ENCODE measurements at places on chromosomes 12 and 14. TPM values are rescaled to one million over a fixed set of nuclear protein-coding genes. Genes with fewer than 3 reads are reported as not detected.
A peak's percentile ranks its signal among the peaks of the same experiment; 100 is the strongest.

The TEP1 gene
- polyA plus RNA-seq = 19.0 TPM

The NR4A1 gene
- 293 TPM for polyA plus RNA-seq

The HOXC10 gene
- polyA plus RNA-seq = 0.41 TPM

The KRT82 gene
- polyA plus RNA-seq = not detected

The TMEM63C gene
- 0.88 TPM for polyA plus RNA-seq

The CAPS2 gene
- polyA plus RNA-seq = 8.4 TPM

The KLRC4 gene
- 0.21 TPM for polyA plus RNA-seq

The DPPA3 gene
- polyA plus RNA-seq = not detected

GRCh38 chr12:42589465-42590329 is at the start of gene PRICKLE1:
Gene PRICKLE1, minus strand, starts transcription at chr12:42589746. Its CDS starts 117,230 bp downstream, at chr12:42472516.
- peak; percentile 74 for DNase-seq

- DNase-seq = no peak
Measured at GRCh38 chr12:109567967-109568366, 5.3 kb downstream of the MMAB start.

DNA sequence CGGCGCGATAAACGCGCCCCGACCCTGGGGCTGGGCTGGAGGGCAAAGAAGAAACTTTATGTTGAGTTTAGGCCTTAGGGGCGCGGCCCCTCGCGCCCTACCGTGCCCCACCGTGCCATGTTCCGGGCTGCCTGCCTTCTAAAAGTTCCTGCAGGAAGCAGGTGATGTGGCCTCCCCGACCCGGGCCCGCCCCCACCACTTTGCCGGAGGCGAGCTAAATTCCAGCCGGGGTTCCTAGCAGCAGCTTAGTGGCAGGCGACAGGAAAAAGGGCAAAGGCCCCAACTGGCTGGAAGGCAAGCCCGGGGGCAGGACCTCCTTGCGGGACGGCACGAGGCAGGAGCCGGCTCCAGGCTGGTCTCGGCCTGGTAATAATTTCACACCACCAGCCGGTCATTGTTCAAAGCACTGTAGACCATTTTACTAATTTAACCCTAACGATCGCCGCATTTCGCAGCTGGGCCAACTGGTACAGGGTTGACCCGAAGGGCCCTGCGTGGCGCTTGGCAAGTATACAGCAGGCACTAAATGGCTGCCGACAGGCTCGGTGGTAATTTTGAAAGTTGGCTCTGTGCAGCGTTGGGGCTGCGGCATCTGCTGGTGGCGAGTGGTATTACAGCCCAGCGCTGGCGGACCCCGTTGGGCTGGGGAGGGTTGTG is 895 bp upstream of the CCDC88C start:
- peak; percentile 94 for DNase-seq

GRCh38 chr12:23197266-23197665 is 572.3 kb downstream of the ETNK1 start:
- DNase-seq = no peak

DNA sequence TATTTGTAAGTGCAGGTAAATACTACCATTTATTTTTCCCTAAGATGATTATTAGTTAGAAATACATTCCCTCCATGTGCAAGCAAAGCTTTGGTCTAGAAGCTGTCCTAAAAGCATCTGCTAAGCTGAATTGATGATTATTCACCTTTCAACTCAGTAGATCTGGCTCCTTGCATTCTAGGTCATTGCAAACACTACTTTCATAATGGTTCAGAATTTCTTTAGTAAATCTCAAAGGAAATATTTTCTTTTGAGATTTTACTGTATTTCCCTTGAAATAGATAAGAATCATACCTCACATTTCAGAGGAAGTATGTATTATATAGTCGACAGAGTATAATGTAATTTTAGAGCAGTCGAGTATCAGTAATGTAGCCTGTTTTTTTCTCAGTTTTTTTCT is 2.4 kb downstream of the ETNK1 start:
- no peak for DNase-seq

- DNase-seq = peak; percentile 88
Measured at GRCh38 chr12:53065975-53066931, 12.9 kb downstream of the SPRYD3 start.

DNA sequence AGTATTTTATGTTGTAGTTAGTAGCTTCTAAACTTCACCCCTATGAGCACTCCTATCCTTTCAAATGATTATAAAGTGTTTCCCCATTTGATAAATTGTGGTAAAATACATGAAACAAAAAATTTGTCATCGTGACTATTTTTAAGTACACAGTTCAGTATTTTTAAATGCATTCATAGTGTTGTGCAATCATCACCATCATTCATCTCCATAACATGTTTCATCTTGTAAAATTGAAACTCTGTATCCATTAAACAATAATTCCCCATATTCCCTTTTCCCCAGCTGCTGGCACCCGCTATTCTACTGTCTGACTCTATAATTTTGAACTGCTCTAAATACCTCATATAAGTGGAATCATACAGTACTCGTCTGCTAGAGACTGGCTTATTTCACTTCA is 52.5 kb downstream of the ATP23 start:
- no peak for DNase-seq

- DNase-seq = peak; percentile 59
Measured at GRCh38 chr14:104283197-104284106, 145.1 kb downstream of the KIF26A start.

DNA sequence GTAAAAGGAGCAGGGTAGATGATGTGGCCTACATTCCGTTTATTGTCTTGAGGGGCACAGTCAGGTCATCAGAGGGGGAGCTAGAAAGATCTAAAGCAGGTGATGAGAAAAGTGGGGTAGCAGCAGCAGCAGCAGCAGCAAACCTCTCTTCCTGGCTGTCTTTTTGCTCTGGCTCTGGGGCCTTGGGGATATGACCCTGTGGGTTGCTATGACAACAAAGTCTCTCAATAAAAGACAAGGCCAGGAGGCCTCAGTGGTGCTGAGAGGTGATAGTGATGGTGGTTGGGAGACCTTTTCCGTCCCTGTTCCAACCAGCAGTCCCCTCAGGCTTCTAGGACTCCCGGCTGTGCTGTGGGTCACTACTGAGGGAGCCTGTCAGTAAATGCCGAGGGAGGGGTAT is 138.6 kb downstream of the SLC8A3 start:
- DNase-seq = no peak

DNA sequence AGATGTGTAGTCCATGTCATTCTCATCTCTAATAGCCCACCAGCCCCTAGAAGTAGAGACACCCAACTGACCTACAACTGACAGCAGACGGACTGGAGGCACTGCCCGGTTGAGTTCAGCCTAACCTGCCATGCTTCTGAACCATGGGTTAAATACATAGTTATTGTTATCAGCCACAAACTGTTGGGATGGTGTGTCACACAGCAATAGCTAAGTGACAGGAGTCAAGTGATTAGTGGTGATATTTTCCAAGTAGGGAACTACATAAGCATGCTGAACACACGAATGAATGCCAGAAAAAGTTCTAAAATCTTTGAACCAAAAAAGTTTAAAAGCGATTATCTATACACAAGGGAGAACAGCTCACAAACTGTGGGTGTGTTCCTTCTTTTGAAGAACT is 80.1 kb downstream of the SYNE3 start:
- no peak for DNase-seq

DNA sequence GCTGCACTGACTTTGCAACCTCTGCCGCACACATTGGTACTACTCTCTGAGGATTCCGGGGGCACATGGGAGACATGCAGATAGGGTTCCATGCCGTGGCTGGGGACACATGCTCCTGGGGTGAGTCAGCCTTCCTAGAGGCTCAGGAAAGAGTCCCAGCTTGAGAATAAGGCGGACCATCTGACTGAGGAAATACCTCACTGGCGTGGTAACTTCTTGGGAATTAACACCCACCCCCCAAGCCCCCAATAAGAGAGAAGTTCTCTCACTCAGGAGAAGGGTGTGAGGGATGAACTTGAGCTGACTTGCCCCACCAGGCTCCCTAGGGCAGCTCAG is 23.2 kb downstream of the PLXNC1 start:
- no peak for DNase-seq

All from left lung (tissue), 14 donors.